A549 treated with ZK216348 at 1 μM for 4 hours (cell line): ENCODE measurements at places on chromosomes 7 and 10. TPM values are rescaled to one million over a fixed set of nuclear protein-coding genes. Genes with fewer than 3 reads are reported as not detected.

Gene ASAH2B
- total RNA-seq, result 3.4 to 6.1 TPM (median 5.0 TPM) in 5 replicates

Gene OR6V1
- not detected in 5 replicates for total RNA-seq

Gene IFIT1B
- total RNA-seq, result not detected in 5 replicates

Gene SLC16A12
- total RNA-seq, result 0.09 to 0.27 TPM (median 0.19 TPM) in 5 replicates

Gene MAT1A
- 0.05 to 0.15 TPM in 2 of 5 replicates, not detected in the others for total RNA-seq

Gene RSPH10B
- 0.12 to 0.24 TPM (median 0.15 TPM) in 3 of 5 replicates, not detected in the others for total RNA-seq

Gene C10orf143
- total RNA-seq, result 0.20 to 1.1 TPM (median 0.71 TPM) in 5 replicates

Gene LRRTM3
- total RNA-seq, result not detected in 5 replicates

Gene HECW1
- 12.5 to 16.8 TPM (median 13.5 TPM) in 5 replicates for total RNA-seq

Gene MRLN
- total RNA-seq, result not detected in 5 replicates

Gene OR2A42
- total RNA-seq, result not detected in 5 replicates

Gene GIMAP5
- 0.24 TPM in 1 of 5 replicates, not detected in the others for total RNA-seq

Gene BRAF
- 4.2 to 8.0 TPM (median 5.3 TPM) in 5 replicates for total RNA-seq

Gene UNC5B
- total RNA-seq, result 0.72 to 1.7 TPM (median 1.3 TPM) in 5 replicates

Gene CASTOR2
- total RNA-seq, result 1.7 to 4.7 TPM (median 4.2 TPM) in 5 replicates

Gene CREB5
- 2.1 to 4.2 TPM (median 3.6 TPM) in 5 replicates for total RNA-seq

Gene BMI1
- total RNA-seq, result 19.1 to 41.7 TPM (median 35.8 TPM) in 5 replicates

Gene ELAPOR2
- not detected in 5 replicates for total RNA-seq

Gene TUBAL3
- total RNA-seq, result 0.22 to 0.45 TPM (median 0.33 TPM) in 5 replicates

Gene GBX1
- total RNA-seq, result 0.23 TPM in 1 of 5 replicates, not detected in the others
